ENCODE measurements at places on chromosomes 7 and 10.
A peak's percentile ranks its signal among the peaks of the same experiment; 100 is the strongest.

DNA sequence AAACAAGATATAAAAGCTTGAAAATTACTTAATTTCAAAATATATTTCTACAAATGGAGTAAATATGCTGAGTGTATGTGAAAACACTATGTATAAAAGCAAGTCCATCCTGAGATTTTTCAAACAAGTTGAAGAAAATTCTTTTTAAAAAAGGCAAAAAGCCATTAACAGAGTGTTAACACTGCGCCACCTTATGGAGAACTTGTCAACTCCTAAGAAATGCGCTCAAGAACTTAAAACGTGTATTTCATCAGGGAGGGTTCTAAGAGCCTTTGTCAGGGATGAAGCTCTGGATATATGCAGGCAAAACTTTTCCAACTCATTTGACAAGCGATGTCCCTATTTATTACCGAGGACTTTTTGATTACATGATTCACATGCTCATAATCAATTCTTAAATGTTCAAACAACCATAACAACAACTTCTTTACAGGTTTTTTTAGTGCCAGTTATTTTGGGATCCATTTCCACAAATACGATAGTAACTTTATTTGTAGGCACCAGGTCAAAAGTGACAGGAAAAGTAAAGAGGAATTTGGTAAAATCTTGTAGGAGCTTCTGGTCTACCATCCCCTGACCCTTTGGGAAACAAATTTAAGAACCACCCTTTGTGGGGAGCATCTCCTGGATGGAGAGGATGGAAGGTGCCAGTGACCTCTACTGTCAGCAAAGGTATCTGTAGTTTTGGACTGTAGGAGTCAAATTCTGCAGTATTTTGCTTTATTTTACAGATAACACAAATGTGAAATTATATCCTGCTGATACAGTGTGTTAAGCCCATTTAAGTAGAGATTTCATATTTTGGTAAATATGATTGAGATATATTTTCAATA, 23.2 kb downstream of the CALCR start:
- no peak for DNase-seq

GRCh38 chr7:20532890-20533289, 82.6 kb upstream of the ABCB5 start:
- DNase-seq: no peak

DNA sequence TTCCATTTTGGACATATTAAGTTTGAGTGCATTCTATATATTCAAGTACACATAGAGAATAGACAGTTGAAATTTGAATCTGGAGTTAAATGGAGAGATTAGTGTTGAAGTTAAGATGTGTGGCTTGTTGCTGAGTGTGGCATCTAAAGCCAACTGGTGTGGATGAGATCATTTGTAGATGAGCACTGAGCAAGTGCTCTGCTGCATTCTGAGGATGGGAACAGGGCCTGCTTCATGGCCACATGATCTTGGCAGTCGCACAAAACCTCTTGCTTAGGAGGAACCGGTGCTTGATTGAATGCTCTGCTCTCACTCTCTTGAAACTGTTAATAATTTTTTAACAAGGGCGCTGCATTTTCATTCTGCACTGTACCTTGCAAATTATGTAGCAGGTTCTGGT, 62.0 kb downstream of the EPDR1 start:
- no peak for DNase-seq

- DNase-seq: no peak
Observed at GRCh38 chr7:132171130-132171576, 405.1 kb downstream of the PLXNA4 start.

DNA sequence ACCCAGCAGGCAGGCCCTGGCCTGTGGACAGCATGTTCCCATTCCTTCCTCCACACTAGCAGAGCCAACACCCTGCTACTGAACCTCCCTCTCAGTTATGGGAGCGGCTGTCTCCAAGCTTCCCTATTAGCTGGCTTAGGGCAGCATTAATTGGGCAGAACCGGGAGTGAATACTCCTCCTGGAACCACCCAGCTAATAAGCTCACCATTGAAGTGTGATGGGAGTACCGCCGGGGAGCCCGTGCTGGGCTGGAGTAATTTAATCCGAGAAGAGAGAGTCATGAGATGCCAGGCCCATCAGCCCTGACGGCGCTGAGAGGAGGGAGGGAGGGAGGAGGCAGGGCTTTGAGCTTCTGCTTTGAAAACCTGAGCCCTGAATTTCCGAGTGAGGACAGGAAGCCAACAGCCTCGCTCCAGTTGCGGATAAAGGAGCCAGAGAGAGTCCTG, 31.8 kb upstream of the ELFN1 start:
- DNase-seq: no peak

DNA sequence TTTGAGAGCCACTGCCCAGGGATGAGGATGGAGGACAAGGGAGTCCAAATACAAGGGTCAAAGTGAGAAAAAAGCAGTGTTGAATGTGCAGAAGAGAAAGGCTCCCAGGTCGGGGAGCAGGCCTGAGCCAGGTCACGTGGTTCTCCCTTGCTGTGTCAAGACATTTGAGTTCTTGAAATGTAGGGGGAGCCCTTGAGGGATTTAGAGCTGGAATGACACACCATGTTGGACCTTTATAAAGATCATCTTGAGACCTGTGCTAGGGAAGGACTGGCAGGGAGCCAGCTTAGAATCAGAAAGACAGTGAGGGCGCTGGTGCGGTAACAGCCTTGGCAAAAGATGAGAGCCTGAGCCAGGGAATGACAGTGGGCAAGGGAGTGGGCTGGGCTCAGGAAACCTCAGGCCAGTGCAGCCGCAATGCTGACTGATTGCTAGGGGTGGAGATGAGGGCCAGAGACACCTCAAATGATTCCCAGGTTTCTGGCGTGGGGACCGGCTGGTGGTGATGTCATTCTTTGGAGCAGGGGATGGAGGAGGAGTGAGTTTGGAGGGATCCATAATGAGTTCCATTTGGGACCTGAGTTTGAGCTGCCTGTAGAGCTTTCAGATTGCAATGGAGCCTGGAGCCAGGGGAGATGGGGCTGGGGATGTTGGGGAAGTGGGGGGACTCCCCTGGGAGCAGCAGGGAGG, 120.1 kb downstream of the PTPN20 start:
- DNase-seq: peak; percentile 11

DNA sequence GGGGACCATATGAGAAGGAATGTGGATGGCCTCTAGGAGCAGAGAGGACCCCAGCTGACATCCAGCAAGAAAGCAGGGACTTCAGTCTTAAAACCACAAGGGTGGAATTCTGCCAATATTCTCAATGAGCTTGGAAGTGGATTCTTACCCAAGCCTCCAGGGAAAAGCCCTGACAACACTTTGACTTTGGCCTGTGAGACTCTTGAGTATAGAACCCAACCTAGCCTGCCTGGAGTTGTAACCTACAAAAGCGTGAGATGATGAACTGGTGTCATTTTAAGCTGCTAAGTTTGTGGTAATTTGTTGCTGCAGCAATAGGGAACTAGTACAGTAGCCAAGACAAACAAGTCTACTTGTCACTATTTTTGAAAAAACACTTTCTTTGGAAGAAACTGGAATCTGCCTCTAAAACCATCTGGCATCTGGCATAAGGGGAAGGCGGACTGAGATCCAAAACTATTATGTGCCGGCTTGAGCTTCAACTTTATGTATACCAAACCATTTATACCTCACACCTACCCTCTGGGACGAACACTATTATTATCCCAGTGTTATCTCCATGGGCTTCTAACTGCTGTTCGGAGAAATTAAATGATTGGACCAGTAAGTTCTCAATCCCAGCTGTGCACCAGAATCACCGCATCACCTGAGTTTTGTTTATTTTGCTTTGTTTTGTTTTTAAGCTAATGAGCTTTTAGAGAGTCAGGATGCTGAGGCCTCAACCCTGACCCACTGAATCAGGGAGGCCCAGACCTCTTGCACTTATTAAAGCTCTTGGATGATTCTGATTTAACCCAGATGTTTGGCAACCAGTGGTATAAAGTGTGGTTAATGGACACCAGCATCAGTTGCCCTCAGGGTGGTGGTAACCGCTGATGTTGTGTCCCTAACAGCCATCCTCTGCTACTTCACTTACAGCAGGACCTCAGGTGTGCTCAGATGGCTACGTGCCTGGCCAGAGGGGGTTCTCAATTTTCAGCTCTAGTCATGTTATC, 83.0 kb downstream of the C1GALT1 start:
- no peak for DNase-seq

GRCh38 chr7:105677817-105678573, 96.7 kb upstream of the EFCAB10 start:
- peak; percentile 62 for DNase-seq

- no peak for DNase-seq
Observed at GRCh38 chr7:28840592-28840995, 117.5 kb downstream of the TRIL start.

GRCh38 chr10:59284118-59284975, 78.0 kb downstream of the FAM13C start:
- no peak for DNase-seq

DNA sequence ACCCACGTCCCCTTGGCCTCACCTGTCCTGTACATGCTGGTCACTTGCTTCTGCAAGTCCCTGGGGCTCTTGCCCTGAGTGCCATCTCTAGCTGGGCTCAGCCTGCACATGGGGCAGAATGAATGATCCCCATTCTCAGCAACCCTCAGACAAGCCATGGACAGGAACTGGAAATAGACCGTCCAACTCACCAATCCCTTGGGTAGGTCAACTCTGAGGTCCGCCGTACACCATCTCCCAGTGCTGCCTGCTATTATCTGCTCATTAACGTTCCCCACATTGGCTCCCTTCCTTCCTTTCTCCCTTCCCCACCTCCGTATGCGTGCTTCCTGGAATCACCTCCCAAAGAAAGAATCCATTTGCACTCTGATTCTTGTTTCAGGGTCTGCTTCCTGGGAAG, 335.0 kb downstream of the SFMBT2 start:
- DNase-seq: no peak

DNA sequence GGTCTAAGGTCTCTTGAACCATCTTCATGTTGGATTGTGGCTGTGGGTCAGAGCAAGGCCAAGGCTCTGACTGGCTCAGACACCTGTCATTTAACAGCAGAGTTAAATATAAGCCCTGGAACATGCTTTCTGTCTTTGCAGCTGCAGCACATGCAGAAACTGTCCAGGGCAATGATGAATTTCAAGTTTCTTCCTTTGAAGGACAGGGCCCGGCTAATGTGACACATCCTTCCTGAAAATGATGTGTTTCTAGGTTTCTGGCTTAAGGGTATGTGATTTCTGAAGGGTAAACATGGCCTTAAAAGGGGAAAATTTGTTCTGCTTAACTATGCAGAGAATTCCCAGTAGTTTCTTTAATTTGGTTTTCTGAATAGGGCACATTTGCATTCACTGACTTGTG, 34.0 kb upstream of the SLC35B4 start:
- DNase-seq: no peak

DNA sequence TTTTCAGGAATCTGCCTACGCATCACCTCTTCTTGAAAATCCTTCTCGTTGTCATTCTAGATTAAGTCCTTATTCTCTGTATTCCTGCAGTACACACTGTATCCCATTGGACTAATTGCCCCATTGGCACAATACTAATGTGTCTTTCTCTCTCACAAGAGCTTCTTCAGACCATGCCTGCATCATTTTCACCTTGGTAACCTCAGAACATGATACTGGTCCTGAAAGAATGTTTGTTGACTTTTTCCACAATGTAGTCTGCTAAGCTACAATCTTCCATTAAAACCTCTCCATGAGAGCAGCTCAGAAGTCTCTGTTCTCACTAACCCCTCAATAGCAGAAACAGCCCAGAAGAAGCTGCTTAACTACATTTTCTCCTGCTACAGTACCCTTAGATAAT, 270.7 kb downstream of the PCDH15 start:
- no peak for DNase-seq

GRCh38 chr7:39622609-39623008, 763 bp upstream of the RALA start:
- DNase-seq: no peak

DNA sequence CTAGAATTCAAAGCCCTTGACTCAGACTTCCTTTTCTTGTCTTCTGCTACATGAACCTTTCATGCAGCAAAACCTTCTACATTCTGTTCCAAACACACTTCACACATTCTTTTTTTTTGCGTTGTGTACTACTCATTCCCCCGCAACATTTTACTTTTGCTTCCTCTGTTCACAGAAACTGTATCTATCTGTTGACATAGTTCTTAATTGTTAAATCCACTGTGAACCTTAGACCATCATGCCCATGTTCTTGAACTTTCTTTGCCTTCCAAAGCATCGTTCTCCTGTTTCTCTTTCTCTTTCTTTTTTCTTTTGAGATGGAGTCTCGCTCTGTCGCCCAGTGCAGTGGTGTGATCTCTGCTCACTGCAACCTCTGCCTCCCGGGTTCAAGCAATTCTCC, 14.2 kb downstream of the CCSER2 start:
- DNase-seq: no peak

- peak; percentile 49 for DNase-seq
Observed at GRCh38 chr7:151429560-151430331, 10.2 kb downstream of the CRYGN start.

GRCh38 chr10:48187713-48188485, 86.6 kb downstream of the FRMPD2 start:
- DNase-seq: no peak

All from activated T-cell treated with anti-CD3 and anti-CD28 coated beads, Interleukin-2, amount 50 U/mL, for 48 hours (primary cell).